ENCODE measurements at places on chromosomes 4 and X.
A peak's percentile ranks its signal among the peaks of the same experiment; 100 is the strongest.

- DNase-seq = no peak
These were observed 18.7 kb downstream of the FAM184B start for GRCh38 chr4:17762726-17763125.

DNA sequence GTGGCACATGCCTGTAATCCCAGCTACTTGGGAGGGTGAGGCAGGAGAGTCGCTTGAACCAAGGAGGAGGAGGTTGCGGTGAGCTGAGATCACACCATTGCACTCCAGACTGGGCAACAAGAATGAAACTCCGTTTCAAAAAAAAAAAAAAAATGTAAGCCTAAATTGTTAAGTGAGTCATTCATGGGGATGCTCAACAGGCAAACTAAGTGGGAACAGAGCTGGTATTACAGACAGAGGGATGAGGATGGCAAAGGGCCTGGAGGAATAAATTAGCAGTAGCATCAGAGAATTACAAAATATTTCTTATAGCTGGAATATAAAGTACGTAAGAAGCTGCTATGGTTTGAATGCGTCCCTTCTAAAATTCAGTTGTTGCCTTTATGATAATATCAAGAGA, 43.4 kb upstream of the OGT start:
- DNase-seq = no peak

GRCh38 chrX:73457306-73457705, 10.5 kb downstream of the CDX4 start:
- no peak for DNase-seq

DNA sequence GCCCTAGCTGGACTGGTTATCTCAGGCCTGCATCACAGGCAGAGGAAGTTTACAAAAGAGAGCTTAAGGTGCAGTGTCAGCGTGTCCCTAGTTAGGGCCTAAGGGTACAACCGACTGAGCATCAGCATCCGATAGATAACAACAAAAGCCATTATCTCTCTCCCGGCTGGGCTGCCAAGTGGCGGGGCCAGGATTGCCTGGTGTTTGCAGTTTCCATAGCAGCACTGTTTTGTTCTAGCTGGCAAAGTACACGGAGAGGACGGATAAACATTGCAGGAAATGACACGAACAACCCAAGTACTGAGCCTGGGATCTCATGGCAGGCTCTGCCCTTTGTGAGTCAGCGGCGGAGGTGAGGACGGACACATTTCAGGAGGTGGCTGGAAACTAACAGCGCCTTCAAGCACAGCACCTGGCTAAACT, 104.7 kb upstream of the NOCT start:
- DNase-seq = peak; percentile 75

GRCh38 chrX:154512879-154513553, 3.0 kb downstream of the FAM3A start:
- DNase-seq = no peak

DNA sequence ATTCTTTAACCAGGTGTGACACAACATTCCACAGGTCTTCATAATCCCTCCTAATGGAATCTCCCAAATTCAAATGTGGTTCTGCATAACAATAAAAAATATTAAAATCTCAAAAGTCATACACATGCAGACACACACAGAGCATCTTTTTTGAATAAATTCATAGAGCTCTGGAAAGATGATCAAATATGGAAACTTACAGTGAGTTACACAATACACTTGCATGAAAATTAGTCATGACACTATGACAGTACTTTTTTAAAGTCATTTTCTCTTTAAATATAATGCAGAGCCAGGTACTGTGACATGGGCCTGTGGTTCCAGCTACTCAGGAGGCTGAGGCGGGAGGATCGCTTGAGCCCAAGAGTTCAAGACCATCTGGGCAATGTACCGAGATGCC, 38.9 kb downstream of the DDX60L start:
- no peak for DNase-seq

DNA sequence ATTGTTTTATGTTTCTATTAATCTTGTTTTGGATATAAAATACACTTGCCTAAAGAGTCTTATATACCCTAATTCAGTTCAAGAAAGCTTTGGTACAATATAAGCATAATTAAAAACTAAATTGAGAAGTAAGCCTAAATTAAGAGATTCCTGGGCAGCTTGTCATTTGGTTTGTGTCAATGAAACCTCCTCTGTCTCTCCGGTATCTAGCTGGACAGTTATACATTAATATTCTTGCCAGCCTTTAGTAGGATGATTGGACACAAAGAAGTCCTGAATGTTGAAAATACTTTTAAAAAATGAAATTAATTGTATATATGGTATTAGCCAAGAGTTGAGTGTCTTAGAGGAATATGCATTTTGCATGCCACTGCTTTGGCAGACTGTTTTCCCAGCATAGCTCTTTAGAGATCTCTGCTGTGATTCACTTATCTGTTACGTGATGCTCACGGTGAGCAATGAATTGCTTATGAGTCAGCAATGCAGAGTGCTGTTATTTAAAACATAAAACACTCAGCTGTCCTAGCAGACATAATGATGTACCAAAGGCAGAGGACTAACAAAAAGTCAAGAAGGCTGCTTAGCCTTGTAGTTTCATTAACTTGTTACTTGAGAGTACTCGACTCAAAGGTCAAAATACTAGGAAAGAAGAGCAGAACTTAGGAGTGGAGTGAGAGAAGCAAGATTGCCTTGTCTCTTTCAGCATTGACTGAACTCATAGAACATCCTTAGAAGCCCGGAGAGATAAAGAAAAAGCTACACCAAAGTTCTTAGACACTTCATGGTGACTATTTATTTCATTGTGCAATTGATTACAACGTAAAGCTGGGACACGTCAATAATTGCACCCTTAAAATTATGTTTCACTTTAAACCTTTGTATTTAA, 1296.1 kb upstream of the PCDH7 start:
- no peak for DNase-seq

GRCh38 chr4:6939761-6940743, 30.4 kb downstream of the TBC1D14 start:
- DNase-seq = no peak

DNA sequence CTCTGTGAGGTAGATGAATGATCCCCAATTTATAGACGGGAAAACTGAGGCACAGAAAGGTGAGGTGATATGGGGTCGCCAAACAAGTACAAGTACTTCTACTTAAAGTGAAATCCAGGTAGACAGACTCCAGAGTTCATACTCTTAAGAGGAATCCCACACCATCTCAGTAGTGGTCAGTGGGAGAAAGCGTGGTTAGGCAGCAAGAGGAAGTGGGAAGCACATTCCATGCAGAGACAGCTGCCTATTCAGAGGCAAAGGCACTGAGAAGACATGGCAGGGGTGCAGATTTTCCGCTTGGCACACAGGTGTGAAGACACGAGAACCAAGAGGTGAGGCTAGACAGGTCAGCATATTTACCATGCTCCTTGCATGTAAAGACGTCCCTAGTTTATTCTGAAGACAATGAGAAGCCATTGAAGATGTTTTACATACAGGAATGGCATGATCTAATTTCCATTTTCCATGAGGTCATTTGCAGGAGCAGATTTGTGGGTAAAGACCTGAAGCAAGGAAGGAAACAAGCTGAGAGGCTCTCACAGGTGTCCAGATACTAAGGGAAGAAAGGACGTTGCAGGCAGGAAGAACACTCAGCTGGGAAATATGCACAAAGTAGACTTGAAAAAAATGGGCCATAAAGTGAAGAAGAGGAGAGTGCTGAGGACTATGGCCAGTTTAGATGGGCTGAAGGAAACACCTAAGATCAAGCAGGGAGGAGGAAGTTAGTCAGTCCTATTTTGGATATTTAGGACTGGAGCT, 17.3 kb upstream of the CLNK start:
- DNase-seq = no peak

- DNase-seq = no peak
These were observed 758.5 kb downstream of the KCTD8 start for GRCh38 chr4:43690116-43690515.

GRCh38 chr4:24774452-24774851, 20.9 kb upstream of the SOD3 start:
- DNase-seq = no peak

DNA sequence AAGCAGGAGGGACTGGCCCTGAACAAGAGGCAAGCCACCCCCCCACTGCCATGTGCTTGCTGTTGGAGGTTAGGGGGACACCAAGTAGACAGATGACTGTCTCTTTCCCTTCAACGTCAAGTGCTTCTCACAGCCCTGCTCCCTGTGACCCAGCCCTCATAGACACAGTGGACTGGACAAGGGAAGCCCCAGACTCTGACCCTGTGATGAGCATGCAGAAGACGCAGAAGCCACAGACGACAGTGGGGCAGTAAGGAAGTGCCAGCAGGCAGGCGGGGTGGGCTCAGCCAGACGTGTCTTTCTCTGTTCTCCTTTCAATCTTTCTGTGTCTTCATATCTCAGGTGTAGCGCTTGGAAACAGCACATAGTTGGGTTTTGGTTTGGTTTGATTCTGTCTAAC, 2.4 kb upstream of the L1CAM start:
- no peak for DNase-seq

DNA sequence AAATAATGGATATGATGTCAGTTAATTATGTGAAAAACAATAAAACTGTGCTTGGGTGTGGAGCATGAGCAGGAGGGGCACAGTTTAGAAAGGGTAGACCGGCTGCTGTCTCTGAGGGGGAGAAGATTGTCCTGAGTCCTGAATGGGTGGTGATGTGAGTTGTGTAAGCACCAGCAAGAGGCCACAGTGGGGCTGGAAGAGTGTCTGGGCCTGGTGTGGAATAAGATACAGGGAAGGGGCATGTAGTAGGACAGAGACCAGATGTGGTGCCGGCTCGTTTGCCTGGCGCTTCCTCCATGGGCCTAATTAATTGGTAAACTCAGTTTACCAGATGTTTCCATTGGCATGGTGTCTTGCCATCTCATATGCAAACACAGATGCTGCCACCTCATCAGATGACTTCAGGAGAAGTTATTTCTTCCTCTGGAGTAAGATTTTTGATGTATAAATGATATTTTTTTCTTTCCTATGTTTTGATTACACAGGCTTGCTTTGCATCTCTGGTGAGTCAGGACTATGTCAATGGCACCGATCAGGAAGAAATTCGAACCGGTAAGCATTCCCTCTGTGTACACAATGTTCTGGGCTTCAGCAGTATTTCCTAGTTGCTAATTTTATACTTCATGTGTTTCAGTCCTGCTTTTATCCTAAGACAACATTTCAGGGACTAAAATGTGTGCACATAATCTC, 5.1 kb downstream of the MED28 start:
- DNase-seq = no peak

DNA sequence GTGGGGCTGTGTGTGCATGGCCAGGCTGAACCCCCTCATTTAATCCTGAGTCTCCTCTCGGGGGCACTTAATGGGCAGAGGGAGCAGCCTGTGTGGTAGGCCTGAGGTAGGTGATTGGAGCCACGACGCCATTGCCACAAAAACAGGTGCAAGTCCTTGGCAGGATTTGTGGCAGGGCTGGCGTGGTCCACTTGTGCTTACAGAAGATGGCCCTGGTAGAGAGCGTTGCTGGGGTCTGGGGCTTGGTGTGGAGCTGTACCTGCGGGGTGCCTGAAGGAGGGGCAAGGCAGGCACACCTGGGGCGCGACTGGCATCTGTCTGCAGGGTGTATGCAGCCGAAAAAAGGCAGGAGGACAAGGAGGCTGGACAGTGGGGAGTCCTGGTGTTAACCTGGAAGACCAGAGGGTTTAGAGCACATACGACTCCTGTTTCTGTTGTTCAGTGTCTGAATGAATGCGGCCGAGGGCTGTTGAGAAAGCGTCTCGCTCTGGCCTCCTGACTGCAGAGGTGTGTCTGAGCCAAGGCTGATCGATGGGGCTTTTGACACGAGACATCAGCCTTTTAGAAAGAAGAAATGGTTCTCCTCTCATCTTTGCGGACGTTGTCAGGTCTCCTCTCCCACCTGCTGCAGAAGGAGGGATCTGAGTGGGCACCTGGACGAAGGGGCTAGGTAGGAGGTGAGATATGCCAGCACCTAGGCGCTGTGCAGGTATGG, 52.0 kb downstream of the TBC1D14 start:
- no peak for DNase-seq

DNA sequence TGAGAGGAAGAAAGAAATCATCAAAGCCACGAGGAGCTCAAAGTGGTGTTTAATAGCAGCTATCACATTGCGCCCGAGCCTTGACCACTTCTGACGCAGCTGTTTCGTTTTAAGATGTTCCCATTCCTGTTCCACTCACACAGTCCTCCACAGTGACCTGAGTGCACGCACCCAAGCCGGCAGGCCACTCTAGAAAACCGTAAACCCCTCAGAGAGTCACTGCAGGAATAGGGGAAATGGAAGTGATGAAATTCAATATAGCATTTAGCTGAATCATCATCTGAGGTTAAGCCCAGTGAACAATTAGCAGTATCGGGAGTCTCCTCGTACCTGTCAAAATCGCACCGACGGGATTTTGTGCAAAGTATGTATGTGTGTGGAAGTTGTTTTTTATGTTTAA, 17.9 kb upstream of the HAND2 start:
- no peak for DNase-seq

- no peak for DNase-seq
These were observed 635.4 kb downstream of the SPRY1 start for GRCh38 chr4:124032035-124032434.

GRCh38 chrX:154096140-154097002, 1.1 kb downstream of the MECP2 start:
- DNase-seq = no peak

- no peak for DNase-seq
These were observed 317.7 kb downstream of the CCSER1 start for GRCh38 chr4:90444904-90445303.

DNA sequence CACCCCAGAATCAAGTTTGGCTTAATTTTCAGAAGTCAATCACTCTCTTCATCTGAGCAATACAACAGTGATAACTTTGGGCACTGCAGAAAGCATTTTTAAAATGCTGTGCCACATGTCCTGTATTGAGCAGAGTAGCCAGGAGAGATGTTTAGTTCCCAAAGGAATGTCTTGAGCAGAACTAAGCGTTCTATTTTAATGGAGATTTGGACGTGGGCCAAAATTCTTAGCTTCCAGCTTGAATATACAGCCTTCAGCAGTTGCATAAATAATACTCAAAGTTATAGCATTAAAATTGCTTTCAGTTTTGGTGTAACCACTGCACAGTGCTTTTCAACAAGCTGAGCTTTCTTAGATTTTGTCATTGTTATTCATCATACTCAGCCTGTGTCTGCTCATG, 679.2 kb downstream of the NLGN4X start:
- no peak for DNase-seq

DNA sequence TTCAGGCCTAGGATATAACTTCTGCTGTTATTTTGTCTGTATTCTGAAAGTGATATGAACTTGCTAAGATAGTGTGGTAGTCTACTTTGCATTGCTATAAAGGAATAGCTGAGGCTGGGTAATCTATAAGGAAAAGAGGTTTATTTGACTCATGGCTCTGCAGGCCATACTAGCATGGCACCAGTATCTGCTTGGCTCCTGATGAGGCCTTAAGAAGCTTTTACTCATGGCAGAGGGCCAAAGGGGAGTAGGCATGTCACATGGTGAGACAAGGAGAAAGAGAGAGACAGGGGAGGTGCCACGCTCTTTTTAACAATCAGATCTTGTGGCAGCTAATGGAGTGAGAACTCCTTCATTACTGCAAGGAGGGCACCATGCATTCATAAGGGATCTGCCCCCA, 247.3 kb downstream of the GPAT3 start:
- DNase-seq = no peak

All from transverse colon (tissue), 4 donors.